ENCODE measurements at places on chromosomes 16 and 17.

GRCh38 chr16:14640538-14640937 lies 7.8 kb downstream of the BFAR start:
- no peak for DNase-seq
- H3K4me1 ChIP-seq: peaks cover 7% of the 10 kb centered on the region
- H3K4me3 ChIP-seq: no peak overlapping the region

DNA sequence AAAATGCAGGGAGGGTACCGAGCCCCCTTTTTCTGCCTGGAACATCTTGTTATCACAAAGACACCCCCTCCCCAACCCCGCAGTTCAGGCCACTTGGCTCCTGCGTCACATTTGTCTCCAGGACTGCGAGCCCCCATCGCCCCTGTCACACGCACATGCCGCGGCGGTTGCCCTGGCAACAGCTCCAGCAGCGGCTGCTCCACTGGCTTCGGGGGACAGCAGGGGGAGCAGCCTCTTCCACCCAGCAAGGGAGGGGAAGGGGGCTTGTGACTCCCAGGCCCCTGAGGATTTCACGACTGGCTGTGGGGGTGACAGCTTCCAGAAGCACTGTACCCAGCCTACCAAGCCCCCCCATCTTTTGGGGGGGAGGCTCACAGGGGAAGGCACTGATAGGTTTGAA lies 2.6 kb downstream of the BAIAP3 start:
- H3K4me3 ChIP-seq: no peak overlapping the region
- DNase-seq: no peak
- H3K4me1 ChIP-seq: peaks cover 25% of the 10 kb centered on the region
- no peak overlapping the region for H3K27ac ChIP-seq
- no peaks in the 10 kb centered on the region for H3K36me3 ChIP-seq

DNA sequence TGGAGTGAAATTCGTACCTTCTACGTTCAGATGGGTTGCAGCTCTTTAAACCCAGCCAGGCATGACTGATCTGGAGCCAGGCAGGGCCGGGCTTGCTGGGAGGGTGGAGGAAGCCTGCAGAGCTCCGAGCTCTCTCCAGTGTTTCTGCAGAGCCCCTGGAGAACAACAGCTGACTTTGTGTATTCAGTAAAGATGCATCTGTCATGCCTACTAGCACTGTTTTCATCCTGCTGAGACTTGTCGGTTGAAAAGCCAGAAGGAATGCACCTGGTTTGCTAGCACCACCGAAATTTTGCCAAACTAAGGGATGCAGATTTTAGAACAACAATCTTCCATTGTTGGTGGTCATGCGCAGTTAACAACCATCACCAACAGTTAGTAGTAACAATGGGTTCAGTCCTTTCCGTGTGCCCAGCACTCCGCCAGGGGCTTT lies 22.4 kb upstream of the SCNN1B start:
- DNase-seq: no peak
- no peaks in the 10 kb centered on the region for H3K36me3 ChIP-seq
- no peak overlapping the region for H3K27ac ChIP-seq
- no peaks in the 10 kb centered on the region for H3K27me3 ChIP-seq
- no peak overlapping the region for H3K4me3 ChIP-seq

DNA sequence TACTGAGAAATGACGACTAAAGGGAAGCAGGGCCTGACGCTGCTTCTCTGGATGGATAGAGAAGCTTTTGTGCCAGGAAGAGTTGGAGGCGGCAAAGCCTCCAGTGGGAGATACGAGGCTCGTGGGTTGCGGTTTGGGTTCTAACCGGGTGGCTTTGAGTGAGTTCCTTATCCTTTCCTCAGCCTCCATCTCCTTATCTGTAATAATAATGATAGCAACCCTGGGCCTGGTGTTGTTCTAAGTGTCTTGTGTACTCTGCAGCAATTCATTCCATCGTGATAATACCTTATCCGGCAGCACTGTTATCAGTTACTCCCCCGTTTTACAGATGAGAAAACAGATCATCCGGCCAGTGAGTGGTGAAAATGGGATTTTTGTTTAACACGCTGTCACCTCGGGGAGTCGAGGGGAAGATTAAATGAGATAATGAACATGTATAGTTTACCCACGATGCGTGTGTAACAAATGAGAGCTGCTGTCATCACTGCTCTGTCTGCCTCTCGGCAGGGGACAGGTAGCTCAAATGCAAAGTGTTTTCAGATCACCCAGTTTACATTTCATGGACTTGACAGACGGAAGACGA lies 52.0 kb upstream of the LHX1 start:
- no peaks in the 10 kb centered on the region for H3K36me3 ChIP-seq
- H3K4me3 ChIP-seq: no peak overlapping the region
- DNase-seq: no peak
- H3K27me3 ChIP-seq: peaks cover 35% of the 10 kb centered on the region

Data from mesenchymal stem cell (in vitro differentiated cells and primary cell).